ENCODE measurements at places on chromosomes 16 and 17.

DNA sequence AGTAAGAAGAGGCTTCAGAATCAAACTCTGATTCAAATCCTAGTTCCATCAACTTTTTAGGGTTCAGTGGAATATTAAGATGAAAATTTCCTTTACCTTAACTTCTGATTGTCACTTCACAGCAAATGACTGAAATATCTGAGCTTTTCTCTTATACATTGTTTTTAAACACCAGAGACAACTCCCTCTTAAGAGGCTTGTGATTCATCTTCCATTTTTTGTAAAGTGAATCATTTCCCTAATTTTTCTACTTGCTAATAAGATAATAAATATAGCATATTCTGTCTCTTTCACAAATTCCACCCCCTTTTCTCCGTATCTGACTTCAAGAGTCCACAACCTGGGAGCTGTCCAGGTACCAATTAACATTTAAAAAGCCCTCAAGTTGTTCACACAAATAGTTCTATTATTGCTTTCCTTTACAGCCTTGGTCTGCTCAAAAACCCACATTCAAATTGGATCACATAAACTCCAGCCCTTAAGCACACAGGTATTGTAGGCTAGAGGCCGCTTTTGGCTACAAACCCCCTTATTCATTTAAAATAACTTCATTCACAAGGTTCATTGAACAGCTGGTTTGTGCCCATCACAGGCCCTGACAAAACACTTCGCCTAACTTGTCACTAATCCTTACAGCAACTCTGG is 14.1 kb upstream of the UTP6 start:
- DNase-seq = no peak

DNA sequence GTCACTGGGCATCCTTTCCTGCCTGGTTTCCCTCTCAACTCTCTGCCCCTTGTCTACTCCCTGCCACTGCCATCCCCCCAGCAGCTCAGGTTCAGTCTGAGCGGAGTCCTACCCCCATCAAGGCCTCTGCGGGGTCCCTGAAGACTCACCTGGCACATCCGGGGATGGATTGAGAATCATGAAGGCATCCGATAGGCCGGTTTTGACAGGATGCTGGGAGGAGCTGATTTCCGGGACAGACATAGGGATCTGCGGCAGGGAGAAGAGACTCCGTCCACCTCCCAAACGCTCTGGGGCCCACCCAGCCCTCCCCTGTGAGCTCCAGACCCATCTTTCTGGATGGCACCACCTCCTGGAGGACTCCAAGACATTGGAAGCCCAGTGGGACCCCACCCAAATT is 45.7 kb downstream of the PLXDC1 start:
- no peak for DNase-seq

GRCh38 chr16:2163211-2163881 is 7.8 kb downstream of the TRAF7 start:
- DNase-seq = no peak

- no peak for DNase-seq
Observed at GRCh38 chr17:27654136-27654535, 23.1 kb downstream of the LGALS9 start.

DNA sequence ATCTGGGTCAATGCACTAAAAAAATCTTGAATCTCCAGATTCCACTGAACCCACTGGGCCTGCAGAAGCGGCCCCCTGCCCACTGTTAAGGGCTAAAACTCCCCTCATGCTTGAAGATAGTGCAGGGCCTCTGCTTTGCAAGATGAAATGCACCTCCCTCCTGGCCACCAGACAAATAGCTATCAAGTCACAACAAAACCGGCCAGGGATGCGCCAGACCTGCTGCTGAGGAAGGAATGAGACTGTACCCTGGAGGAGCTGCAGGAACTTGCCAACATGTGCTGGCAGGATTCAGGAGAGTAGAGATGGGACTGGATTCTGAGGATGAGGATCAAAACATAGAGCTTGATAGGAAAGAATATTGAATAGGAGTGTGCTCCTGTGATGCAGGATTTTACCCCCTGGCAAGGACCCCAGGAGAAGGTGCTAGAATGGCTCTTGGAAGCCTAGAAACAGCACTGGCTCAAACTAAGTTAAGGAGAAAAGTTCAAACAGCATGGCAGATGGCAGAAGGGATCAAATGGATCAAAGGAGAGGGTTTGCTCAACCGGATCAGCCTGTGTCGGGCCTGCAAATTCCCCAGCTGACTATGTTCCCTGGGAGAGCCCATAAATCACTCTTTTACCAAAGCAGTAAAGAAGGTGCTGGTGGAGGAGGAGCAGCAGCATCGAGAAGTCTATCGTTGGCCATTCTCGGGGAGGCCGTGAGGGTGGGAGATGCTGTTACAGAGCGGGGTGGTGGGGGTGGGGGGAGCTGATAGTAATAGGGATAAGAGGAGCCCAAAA is 27.2 kb upstream of the XYLT2 start:
- DNase-seq = peak; percentile 70

GRCh38 chr16:77190190-77190477 is 856 bp upstream of the MON1B start:
- DNase-seq = no peak

DNA sequence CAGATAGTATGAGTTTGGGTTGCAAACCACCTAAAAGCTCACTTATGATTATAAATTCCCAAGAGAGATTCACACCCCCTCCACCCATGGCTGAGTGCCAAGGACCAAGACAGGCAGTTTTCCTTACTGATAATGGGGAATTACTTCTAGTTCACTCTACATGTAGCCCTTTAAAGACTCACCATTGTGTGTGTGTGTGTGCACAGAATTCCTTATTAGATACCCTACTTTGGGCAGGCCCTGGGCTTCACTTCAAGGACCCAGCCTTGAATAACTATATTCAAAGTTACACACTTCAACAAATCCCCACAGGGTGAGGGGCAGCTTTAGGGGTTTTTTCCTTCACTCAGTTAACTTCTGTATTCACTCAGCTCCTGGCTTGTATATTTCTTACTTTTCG is 143.5 kb downstream of the MYO1D start:
- DNase-seq = no peak

- no peak for DNase-seq
Observed at GRCh38 chr17:20207262-20207985, 198.3 kb downstream of the SPECC1 start.

DNA sequence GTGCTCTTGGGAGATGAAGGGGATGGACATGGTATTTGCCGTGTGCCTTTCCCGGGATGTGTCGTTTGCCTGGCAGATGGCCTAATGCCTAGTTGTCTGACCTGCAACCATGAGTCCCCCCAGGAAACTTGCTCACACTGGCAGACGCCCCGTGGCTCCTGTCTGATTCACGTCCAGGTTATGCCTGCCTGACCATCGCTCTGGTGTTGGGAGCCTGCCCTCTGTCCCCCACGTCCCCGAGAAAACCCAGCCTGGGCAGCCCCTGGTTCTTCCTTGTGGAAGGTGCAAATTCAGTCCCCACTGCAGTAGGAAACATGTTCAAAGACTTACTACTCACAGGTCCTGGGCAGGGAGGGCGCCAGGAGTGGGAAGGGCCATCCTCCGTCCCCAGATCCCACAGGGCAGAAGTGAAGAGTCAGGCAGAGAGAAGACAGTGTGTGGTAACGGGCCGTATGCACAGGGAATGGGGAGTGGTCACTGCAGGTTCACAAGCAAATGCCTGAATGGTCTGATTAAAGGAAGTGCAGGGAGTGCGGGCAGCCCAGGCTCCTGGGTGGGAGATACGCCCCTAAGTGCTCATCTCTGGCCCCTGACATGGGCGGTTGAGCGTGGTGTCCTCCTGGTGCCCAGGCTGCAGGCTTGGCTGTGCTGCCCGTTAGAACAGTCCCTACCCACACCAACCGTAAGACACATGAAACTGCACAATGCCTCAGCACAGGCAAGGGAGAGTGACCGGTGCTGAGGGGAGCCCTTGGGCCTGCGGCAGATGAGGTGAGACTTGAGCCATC is 4.2 kb upstream of the SNAI3 start:
- DNase-seq = no peak

DNA sequence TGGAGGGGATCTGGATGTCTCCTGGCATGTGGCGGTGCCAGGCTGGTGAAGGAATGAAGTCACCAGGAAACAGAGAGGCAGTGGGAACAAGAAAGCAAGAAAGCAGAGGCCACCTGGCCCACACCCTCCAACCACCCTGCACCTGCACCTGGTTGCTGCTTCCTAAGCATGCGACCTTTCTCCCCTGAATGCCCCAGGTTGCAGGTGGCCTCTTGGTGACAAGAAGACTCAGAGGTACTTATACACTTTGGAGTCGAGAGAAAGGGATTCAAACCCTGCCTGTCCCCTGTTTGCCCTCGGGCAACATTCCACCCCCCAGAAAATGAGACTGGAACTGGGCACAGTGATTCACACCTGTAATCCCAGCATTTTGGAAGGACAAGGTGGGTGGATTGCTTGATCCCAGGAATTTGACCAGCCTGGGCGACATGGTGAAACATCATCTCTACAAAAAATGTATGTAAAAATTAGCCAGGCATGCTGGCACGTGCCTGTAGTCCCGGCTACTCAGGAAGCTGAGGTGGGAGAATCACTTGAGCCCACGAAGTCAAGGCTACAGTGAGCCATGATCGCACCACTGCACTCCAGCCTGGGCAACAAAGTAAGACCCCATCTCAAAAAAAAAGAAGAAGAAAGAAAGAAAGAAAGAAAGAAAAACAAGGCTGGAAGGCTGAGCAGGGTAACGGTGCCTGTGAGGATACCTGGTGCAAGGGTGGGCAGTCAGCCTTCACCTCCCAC is 34.6 kb upstream of the TNRC6C start:
- no peak for DNase-seq

DNA sequence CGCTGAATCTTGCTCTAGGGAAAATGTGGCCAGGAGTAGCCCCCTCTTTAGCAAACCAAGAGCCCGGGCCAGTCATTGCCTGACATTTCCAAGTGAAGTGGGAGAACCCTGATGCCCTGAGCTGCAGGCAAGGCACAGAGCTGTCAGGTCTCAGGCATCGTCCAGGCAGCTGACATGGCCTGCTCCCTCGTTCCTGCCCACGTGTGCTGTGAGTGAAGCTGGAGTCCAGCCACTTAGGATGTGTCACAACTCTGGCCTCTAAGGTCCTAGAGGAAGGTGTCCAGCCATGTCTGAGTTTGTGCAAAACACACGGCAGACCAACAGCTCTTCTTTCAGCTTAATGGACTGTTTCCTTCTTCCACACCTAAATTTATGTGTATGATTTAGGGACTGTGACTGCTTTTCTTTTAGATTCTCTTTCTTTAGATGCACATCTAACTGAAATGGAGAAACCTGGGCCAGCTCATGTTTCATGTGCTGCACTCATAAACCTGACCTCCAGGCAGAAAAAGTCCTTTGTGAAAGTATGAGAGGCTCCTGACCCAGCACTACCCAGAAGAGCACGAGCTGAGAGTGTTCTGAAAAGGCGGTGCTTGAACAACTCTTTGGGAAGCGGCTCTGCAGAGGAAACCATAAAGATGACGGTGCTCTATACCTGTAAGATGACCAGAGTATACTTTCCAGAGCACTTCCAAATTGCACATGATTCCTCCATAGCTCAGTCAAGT is 14.8 kb upstream of the LIMD2 start:
- DNase-seq = no peak

DNA sequence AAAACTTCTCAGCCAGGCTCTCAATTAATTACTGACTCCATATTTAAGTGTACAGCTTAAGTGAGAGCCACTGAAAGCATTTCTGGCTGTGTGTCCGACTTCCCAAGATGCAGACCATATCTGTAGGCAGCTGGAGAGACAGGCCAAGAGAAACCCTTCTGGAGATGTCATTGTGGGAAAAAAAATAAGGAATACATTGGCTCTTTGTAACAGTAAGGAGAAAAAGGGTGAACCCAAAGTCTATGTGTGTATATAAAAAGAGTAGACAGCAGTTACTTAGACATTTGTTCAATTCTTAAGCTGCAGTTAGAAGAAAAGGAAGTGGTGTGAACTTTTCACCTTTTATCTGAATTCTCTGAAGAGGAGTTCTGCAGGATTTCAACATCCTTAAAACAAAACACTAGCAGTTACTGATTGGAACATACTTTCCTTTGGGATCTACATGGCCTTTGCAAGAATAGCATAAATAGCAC is 21.7 kb downstream of the FAM117A start:
- DNase-seq = no peak

GRCh38 chr16:89563639-89564392 is 3.3 kb downstream of the RPL13 start:
- DNase-seq = no peak

- DNase-seq = no peak
Observed at GRCh38 chr16:49688036-49688697, 167.7 kb downstream of the ZNF423 start.

DNA sequence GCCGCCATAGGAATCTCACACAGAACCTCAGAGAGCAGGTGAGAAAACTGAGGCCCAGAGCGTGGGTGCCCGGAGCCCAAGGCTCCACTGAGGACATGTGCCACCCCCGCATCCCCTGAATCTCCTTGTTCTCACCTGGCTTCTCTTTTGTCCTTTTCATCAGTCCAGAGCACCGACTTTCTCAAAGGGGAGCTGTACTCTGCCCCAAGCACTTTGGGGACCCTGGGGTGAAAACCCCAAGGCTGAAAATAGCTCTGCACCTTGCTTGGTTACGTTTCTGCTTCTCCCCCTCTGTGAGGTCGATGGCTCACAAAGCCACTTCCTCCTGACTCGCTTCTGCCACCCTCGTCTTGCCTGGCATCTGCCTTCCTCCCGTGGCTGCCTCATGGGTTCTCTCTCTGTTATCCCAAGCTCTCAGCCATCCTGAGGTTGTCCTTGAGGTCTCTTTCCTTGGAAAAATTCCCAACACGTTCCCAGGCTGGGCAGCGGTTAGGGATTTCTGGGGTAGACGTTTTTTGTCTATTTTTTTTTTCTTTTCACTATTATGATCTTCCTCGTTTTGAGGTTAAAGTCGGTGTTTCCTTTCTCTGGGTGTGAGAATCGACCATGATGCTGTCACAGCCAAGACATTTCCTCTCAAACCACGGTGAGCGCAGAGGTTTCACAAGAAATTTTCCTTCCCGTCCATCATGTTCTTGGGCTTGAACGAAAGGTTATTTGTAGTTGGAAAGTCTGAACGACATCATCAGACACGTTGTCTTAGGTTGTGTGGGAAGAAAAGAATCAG is 37.2 kb downstream of the IRF8 start:
- DNase-seq = no peak

DNA sequence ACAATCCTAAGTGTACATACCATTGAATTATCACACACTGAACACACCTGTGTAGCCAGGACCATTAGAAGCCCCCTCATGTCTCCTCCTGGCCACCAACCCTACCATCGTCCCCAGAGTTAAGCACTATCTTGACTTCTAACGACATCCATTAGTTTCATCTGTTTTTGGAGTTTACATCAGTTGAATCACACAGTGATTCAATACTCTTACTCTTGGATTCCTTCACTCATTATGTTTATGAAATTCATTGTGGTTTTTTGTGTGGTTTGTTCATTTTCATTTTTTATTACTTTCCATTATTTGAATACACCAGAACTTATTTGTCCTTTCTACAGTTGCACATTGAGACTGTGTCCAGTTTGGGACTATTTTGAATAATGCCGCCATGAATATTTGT is 13.6 kb downstream of the DRC7 start:
- no peak for DNase-seq

DNA sequence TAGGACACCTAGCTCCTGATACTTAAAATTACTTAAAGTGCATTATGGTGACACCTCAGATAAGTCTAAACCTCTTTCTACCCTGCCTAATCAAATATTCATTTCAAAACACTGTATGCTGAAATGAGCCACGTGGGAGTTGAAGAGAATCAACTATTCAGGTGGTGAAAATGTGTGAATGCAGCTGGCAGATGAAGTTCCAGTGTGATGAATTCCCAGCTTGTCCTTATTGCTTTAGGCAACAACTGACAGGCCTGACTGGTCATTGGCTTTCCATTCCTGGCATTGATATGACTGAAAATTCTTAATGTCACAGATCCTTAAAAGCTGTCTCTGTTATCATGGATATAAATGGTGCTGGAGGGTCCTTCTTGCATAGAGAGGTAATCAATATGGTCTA is 301.9 kb upstream of the TBX2 start:
- no peak for DNase-seq

Measured in NCI-H446 treated with DMSO at 0.1 percent for 48 hours (cell line).